Right cardiac atrium (tissue), 5 donors: ENCODE measurements at places on chromosomes 12 and 14. TPM values are rescaled to one million over a fixed set of nuclear protein-coding genes. Genes with fewer than 3 reads are reported as not detected.

Gene NOS1
- total RNA-seq, result 0.31 TPM

Gene HOXC13
- not detected for total RNA-seq

Gene GPX2
- total RNA-seq, result not detected

Gene ENDOU
- total RNA-seq, result 0.60 TPM

Gene ZNF140
- 8.5 TPM for total RNA-seq

- no peak for DNase-seq
These were observed 17.7 kb downstream of the PSMC1 start for GRCh38 chr14:90274019-90274418.

- peak; percentile 92 for DNase-seq
These were observed 79.3 kb downstream of the SSPN start for GRCh38 chr12:26274441-26275312.

DNA sequence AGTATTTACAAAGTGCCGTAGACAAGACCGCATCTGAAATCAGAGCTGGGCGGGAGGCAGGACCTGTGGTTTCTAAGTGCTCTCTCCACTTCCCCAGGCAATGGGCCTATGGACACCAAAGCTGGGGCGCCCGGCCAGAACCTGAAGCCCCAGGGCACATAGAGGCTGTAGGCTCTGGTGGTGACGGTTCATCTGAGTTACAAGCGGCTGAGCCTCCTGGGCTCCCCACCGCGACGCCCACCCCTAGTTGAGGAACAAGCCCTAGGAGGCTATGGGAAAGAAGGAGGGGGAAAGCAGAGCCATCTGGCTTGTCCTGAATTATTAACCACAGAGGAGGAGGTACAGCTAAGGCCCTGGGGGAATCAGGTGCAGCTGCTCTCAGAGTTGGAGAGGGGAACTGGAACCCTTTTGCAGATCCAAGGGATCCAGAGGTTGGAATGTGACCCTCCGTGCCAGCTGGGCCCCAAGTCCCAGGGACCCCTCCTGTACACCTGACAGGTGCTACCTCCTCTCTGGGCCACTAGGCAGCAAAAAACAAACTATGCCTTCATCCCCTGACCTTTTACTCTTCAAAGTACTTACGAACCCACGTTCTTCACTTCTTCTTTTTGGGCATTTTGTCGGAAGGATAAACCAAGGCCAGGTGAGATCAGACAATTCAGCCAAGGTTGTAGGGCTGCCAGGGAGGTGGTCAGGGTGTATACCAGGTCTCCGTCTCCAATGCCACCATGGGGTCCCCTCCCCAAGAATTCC lies 77.2 kb downstream of the ARL6IP4 start:
- DNase-seq, result peak; percentile 39

GRCh38 chr12:30599608-30600007 lies 96.1 kb downstream of the IPO8 start:
- DNase-seq, result no peak

- DNase-seq, result peak; percentile 66
These were observed 268.7 kb upstream of the TBX3 start for GRCh38 chr12:114952573-114953271.

DNA sequence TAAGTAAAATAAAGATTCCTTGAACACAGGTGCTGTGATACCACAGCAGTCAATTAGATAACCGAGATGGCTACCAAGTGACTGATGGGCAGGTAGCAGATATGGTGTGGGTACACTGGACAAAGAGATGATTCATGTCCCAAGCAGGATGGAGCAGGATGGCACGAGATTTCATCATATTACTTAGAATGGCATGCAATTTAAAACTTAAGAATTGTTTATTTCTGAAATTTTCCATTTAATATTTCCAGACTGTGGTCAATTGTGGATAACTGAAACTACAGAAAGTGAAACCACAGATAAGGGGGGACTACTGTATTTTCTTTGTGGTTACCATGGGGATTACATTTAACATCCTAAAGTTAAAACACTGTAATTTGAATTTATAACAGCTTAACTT lies 7.5 kb upstream of the ZFP36L1 start:
- no peak for DNase-seq

DNA sequence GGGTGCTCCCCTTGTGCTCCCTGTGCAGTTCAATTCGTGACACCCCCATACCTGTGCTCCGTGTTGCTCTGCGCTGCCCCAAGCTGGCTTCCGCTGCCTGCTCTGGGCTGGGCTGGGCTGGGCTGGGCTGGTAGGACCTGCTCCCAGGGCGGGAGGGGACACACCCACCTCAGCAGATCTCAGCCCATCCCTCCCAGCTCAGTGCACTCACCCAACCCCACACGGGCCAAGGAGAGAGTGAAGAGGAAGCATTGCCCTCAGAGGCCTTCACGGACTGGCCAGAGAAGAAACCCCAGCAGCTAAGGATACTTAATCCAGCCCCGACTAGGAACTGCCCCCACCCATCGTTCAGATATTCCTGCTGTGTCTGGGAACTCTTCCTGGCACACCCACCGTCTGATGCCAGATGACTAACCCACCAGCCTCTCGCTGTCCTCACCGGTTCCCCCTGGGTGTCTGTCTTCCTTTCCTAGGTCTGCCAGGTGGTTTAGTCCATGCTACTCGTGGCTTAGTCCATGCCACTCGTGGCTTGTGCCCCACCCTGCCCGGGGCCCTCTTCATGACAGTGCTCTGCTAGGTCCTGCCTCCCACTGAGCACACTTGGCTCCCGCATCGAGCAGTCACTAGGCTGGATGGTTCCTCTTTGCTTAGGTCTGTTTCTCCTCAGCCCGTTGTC lies at the start of gene LPAR5:
LPAR5 (minus strand) TSS at position 104 of the 676 bp plus-strand sequence. CDS start 14,711 bp downstream, outside the sequence.
- peak; percentile 68 for DNase-seq
